B cell (primary cell): ENCODE measurements at places on chromosomes 5 and 9.
A peak's percentile ranks its signal among the peaks of the same experiment; 100 is the strongest.

DNA sequence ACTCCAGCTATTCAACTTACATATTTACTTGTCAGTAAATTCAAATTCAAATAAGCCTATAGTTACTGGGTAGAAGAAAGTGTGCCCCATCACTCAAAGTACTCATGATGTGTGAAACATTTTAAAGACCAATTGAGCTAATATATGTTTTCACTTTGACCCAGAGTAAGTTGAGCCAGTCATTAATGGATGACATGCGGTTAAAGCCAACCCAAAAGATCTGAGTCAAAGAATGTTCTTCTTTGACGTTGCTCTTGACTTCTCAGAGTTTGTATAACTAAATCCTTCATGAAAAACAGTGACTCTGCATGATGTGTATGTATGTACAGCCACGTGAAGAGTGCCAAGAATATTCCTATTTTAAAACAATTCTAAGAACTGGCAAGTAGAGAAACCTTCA lies 237.4 kb downstream of the NR2F1-AS1 start:
- no peak for DNase-seq

- no peak for DNase-seq
These were observed 595.7 kb downstream of the EFNA5 start for GRCh38 chr5:107074996-107075395.

DNA sequence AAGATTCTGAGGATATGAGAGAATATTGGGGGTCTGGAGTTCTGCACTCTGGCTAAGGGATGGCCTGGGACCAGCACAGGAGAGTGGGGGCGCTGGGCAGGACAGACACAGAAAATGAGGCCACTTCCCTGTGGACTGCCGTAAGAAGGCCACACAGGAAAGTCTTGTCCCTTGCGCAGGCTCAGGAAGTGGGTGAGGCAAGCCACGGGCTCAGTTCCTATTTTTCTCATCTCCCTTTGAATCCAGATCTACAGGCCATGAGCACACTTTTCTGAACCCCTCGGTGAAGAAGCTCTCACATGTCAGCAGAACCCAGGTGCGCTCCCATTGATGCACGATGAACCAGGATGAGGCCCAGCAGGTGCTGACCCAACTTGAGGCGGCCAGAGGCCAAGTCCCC lies 207.4 kb downstream of the AGTPBP1 start:
- DNase-seq = no peak

DNA sequence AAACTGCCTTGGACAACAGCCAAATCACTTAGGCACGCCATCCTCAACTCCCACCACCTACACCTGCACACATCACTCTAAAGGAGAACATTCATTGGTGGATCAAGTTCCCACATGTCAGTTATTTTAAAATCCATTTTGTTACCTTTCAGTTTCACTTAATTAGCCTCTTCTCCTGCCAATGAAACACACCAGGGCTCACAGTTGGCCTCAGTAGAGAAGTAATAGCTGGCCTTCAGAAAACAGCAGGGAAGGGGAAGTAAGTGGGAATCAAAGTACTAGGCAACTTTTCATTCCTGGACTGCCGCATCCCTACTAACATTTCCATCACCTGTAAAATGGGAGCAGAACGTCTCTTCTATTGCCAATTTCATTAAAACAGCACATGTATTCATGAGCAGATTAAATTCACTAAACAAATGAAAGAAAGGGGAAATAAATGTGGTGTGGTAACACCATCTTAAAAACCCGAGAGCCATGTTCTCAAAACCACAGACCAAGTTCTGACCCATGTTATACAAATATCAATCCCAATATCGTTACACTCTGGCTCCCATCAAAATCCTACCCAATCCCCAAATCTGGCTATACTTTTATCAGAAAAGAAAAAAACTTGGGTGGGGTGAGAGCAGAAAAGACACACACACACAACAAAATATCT lies 1.7 kb downstream of the SIL1 start:
- DNase-seq = peak; percentile 30

GRCh38 chr5:134798468-134798867 lies 39.9 kb downstream of the DDX46 start:
- DNase-seq = no peak

GRCh38 chr5:153985498-153985897 lies 53.2 kb downstream of the FAM114A2 start:
- DNase-seq = no peak
